ENCODE measurements at places on chromosomes 5 and 9. TPM values are rescaled to one million over a fixed set of nuclear protein-coding genes. Genes with fewer than 3 reads are reported as not detected.

TTC16 gene
- 0.25 TPM for total RNA-seq

NUDT12 gene
- 5.9 TPM for total RNA-seq

- no peak for DNase-seq
These were observed 357.6 kb upstream of the RPS23 start for GRCh38 chr5:82635561-82636288.

PRSS3 gene
- total RNA-seq: 7.6 TPM

TMEM141 gene
- 64.1 TPM for total RNA-seq

SHISAL2B gene
- total RNA-seq: not detected

GRCh38 chr9:135980926-135981630 is 19.9 kb upstream of the UBAC1 start:
- DNase-seq: no peak

DNA sequence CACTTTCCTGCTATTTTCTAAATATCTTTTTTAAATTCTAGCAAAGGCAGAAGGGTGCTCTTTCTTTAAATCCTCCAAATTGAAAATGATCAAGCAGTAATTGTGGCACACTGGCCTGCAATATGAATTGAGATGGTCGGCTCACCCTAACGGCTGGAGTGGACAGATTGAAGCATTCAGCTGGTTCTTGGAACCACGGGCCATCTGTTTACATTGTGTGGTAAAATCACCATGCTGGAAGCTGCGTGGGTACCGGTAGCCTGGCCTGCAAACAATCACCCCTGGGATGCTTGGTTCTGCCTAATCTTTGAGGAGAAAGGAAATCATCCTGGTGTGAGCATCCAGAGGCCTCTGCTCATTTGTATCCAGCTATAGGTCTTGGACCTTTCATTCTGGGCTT is 289.3 kb downstream of the ZNF608 start:
- no peak for DNase-seq

GRCh38 chr5:26791433-26791832 is 247.0 kb downstream of the CDH9 start:
- DNase-seq: no peak

DNA sequence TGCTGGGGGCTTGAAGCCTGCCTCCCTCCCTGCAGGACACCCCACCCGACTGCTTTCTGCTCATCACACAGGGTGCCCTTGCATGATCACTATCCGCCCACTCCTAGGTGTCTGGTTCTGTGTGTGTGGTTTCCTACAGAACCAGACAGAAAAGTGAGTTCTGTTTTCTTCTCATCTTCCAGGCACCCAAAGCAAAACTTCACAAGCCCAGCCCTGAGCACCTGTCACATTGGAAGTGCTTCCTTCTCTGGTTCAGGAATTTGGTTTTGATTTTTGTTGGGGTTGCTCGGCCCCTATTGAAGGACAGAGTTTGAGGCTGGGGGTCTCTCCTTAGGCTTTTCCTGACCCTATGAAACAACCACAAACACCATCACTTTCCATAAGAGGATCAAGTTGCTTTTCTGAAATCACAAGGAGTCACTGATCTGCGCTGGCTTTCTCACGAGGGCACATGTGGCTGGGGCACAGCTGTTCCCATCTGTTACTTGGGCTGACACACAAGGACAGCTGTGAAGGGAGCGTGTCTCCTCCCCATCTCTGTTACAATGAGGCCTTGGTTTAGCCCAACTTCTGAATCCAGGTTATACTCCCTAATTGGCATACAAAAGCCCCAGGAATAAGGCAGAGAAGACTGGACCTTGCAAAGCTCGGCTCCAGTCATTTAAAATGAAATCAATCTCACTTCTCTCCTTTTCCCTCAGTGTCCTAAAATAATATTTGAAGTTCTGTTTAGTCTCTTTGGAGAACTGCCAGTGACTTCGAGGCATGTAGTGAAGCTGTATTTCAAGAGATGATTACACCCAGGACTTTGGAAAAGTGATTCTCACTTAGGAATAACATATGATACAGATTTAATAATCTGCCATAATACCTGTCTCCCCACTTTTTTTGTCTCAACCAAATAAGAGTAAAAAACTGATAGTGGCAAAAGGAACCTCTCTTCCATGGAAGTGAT is 213.1 kb upstream of the GAS1 start:
- DNase-seq: no peak

IFNA21 gene
- not detected for total RNA-seq

DNA sequence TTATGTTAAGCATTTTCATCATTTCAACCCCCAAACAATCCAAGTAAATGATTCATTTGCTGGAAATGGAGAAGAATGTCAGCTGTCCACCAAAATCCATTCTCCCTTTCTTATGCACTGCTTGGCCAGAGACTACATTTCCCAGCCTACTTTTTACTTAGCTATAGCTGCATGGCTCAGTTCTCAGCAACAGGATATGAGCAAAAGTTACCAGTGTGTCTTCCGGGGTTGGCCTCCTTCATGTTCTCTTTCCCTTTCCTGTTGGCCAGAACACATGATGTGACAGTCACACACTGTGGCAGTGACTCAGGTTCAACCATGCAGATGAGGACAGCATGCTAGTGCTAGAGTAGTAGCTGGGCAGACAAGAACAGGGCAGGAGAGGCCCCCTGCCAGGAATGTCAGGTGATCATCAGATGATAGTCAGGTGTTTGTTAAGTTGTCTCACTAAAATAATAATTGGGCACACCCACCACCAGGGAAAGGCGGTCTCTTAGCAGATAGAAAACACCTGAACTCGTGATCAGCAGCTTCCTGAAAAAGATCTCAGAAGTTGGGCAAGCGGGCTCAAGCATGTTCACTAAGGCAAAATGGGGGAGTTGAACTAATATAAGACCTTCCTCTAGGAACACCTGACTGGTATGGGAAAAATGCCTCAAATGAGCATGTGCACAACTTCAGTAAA is 12.2 kb downstream of the GPR150 start:
- no peak for DNase-seq

DNA sequence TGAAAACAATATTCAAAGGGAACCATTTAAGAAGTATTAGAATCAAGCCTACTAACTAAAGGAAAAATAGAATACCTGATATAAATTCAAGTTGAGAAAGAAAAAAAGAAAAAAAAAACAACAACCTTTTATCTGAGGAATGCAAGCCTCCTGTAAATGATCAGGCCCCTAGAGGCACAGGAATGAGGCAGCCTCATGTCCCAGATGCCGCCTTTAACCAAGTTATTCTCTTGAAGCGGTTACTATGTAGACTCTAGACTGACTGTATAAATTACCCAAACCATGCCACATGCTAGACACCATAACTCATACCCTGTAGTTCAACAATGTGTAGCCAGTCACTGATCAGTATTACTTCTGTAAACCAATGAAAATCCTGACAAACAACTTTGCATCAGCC is 929.6 kb downstream of the TAF11L14 start:
- no peak for DNase-seq

DNA sequence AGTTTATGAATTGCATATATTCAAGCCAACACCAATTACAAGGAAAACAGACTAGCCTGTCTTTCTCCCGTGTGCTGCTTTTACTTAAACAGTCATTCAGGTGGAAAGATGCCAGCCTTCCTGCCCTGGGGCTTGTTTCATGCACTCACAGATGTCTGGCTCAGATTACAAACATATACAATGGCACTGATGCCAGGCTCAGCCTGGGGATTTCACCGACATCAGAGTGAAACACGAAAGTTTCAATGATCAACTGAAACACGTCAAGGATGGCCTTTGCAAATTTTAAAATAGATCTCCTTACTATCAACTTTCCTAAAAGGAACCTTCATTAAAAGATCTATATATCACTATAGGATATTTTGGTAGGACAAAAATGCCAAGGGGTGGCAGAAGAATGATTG is 1576.5 kb downstream of the EFNA5 start:
- no peak for DNase-seq

TSSK1B gene
- total RNA-seq: 1.2 TPM

IFNA13 gene
- not detected for total RNA-seq

SNAPC3 gene
- total RNA-seq: 22.6 TPM

DNA sequence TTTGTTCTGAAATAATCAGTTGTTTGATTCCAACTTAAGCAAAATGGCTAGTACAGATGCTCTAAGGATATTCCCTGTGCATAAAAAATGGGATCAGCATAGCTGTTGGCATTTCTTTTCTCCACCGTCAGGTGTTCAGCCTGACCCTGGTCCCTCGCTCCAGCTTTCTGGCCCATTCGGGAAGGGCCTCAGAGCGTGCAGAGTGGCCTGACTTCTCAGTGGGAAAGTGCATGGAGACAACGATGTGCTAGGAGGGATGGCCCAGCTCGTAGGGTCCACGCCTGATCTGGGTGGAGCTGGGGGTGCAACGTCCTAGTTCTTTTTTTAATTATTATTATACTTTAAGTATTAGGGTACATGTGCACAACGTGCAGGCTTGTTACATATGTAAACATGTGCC is 319.1 kb upstream of the IRX4 start:
- peak; percentile 19 for DNase-seq

ISL1 gene
- 25.0 TPM for total RNA-seq

DNA sequence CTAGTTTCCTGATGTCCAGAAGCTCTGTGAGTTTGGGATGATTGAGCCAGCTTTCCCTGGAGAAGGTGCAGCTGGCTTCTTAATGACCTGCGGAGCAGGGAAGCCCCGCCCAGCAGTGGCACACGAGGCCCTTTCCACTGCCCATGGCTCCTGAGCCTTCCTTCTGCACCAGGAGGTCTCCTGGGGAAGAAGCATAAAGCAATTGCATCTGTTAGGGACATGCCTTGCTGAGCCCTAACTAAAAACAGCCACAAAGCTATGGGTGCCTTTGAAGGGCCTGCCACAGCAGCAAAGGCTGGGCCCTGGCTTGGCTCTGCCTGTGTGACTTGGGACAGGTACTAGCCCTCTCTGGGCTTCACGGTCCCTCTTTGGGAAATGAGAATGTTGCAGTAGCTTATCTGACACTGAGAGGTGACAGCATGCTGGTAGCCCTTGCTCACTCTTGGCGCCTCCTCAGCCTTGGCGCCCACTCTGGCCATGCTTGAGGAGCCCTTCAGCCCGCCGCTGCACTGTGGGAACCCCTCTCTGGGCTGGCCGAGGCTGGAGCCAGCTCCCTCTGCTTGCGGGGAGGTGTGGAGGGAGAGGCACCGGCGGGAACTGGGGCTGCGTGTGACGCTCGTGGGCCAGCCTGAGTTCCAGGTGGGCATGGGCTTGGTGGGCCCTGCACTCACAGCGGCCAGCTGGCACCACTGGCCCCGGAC is 218.4 kb downstream of the FSTL4 start:
- DNase-seq: no peak

CPEB4 gene
- 31.9 TPM for total RNA-seq

GRCh38 chr5:177357146-177357458 is 622 bp upstream of the RGS14 start:
- no peak for DNase-seq

TMEM252 gene
- not detected for total RNA-seq

DNA sequence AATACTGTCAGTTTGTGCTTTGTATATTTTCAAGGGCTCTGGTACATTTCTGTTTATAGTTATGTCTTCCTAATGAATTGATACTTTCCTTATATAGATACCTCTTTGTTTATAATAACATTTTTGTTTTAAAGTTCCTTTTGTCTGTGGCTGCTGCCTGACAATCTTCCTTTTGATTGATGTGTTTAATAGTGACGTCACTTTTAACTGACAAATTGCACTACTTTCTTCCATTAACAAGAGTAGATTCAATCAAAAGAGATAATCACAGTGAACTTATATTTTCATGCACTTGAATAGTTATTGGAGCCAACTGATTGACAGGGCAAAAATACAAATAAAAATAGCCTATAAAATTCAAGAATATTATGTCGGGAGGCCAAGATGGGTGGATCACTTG is 371.7 kb downstream of the ANXA1 start:
- no peak for DNase-seq

- no peak for DNase-seq
These were observed 1198.6 kb upstream of the ACO1 start for GRCh38 chr9:31185831-31186230.

SLC6A18 gene
- not detected for total RNA-seq

DNA sequence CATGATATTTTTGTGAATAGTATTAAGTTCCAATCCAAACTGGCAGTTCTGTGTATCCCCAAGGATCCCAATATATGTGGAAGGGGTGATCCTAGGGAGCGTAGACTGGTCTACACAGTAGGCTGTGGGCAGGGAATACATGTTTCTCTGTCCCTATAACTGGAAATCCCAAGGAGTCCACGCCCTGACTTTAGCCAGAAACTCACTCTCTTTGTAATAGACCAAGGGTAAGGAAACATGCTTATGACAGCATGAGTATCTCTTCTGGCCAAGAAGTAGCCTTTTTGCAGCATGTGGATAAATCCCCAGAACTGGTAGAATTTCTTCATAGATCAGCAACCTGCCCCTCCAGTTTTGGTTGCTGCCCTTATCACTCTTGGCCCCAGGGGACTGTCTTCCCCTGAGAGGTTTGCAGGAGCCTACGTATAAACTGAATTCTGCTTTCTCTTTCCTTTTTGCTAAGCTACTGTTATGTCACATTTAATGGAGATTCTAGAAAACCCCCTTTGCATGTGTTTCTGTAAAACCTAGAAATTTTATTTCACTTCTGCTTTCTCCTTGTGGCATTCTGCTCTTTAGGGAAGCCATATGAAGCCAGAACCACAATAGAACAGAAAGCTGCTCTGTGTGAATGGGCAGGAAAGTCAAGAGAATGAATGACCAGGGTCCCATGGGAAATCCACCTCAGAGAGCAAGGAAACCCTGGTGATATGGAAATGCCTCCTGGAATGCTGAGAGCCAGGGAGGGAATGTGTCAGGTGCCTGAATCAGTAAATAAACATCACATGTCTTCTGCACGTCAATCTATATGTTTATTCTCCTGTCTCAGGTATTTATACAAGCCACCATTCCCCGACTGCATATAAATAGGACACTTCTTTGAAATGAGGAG is 3.5 kb downstream of the IFNA2 start:
- DNase-seq: no peak

DNA sequence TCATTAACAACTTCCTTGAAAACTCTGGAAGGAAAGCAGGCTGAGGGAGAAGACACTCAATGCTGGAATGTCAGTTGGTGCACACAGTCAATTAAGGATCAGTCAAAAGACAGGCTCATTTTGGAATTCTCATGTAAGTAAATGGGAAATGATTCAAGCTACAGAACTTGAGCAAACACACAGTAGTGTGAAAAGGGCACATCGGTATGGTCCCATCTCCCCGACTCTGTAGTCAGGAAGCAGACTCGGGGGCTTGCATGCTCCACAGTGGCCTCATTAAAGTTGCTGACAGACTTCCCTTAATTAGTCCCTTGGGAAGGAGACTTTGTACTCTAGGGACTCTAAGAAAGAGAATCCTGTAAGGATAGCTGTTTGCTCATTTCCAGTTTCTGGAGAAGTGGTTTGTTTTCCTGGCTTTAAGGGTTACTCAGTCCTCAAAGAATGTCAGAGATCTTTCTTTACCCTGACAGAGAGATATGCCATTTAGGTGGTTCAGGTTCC is 339.2 kb downstream of the ADAMTS6 start:
- no peak for DNase-seq

GRCh38 chr9:90872835-90873294 is 71.2 kb downstream of the SYK start:
- no peak for DNase-seq

DNA sequence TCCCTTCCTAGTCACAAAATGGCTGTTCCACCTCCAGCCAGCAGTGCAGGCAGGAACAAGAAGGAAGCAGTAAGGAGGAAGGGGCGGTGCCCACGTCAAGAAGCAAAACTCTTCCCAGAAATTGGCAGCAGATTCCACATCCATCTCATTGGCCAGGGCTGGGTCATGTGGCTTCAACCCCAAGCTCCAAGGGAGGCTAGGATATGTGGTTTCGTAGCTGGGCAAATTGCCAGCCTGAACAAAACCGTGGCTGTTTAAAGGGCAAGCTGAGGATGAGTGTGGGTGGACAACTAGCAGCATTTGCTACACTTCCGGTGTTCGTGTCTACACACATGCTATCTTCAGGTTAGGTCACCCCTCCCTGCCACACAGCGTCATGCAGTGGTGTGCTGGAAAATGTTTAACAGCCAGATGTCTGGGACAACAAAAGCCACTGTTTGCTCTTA is 92.1 kb upstream of the MAP1B start:
- DNase-seq: no peak

Data from vagina (tissue), 2 donors.